ENCODE measurements at places on chromosomes 4 and X. TPM values are rescaled to one million over a fixed set of nuclear protein-coding genes. Genes with fewer than 3 reads are reported as not detected.

DNA sequence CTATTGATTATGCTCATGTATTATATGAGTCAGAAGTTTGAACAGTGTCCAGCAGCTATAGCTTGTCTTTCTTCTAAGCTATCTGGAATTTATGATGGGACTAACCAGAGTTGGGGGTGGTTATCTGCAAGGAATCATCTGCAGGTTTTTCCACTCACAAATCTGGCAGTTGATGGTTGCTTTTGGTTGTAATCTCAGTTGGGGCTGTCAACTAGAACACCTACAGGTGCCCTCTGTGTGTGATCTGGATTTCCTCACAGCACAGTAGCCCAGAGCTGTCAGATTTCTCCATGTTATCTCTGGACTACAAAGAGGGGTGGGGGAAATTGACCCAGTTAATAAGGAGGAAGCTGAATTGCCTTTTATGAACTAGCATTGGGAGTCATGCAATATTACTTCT, 51.4 kb upstream of the MAP9 start:
- H3K4me1 ChIP-seq: no peaks in the 10 kb centered on the region
- no peak overlapping the region for H3K4me3 ChIP-seq
- no peak for DNase-seq
- H3K27ac ChIP-seq: no peak overlapping the region
- no peaks in the 10 kb centered on the region for H3K27me3 ChIP-seq

GRCh38 chrX:130826249-130826648, 76.8 kb downstream of the ENOX2 start:
- H3K4me3 ChIP-seq: no peak overlapping the region
- no peaks in the 10 kb centered on the region for H3K4me1 ChIP-seq
- DNase-seq: no peak
- H3K36me3 ChIP-seq: no peaks in the 10 kb centered on the region
- H3K27me3 ChIP-seq: no peaks in the 10 kb centered on the region
- H3K27ac ChIP-seq: no peak overlapping the region

DNA sequence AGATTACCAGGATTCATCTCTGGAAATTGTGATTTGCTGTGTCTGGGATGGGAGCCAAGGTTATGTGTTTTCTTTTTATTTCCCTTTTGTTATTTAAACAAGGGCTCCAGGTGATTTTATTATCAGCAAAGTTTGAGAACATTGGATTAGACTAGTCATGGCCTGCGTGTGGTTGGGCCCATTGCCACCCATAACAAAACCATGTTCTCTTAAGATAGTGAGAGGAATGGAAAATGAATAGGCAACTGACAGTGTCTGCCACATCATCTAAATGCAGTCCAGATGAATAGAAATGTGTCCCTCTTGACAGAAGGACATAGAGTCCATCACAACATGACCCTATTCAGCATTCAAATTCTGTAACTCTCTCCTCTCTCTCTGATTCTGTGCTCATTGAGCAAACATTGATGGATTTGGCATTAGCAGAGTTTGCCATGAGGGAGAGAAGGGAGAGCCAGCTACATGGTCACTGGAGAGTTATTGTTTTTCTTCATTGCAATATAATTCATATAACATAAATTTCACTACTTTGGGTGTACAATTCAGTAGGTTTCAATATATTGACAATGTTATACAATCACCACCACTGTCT, 11.7 kb downstream of the XK start:
- H3K4me1 ChIP-seq: no peaks in the 10 kb centered on the region
- no peak overlapping the region for H3K27ac ChIP-seq
- no peak for DNase-seq
- no peaks in the 10 kb centered on the region for H3K27me3 ChIP-seq

The ATP6AP2 gene
- 71.8 TPM for total RNA-seq

The USP17L5 gene
- not detected for total RNA-seq

Data from upper lobe of left lung (tissue), 6 donors.